ENCODE measurements at places on chromosomes 7 and 10. TPM values are rescaled to one million over a fixed set of nuclear protein-coding genes. Genes with fewer than 3 reads are reported as not detected.

Gene RAMP3
- polyA plus RNA-seq: 107 TPM

Gene ACTL6B
- polyA plus RNA-seq: not detected

Gene HHEX
- 13.8 TPM for polyA plus RNA-seq

Gene HTR7
- 0.16 TPM for polyA plus RNA-seq

Gene SBDS
- polyA plus RNA-seq: 64.7 TPM

Gene YAE1
- 10.4 TPM for polyA plus RNA-seq

Gene SNX13
- 6.5 TPM for polyA plus RNA-seq

Gene VAX1
- polyA plus RNA-seq: not detected

Gene GNGT1
- polyA plus RNA-seq: not detected

Gene NOS3
- polyA plus RNA-seq: 4.1 TPM

Gene ABCF2
- 11.3 TPM for polyA plus RNA-seq

Gene NKX1-2
- not detected for polyA plus RNA-seq

Gene TFEC
- 1.6 TPM for polyA plus RNA-seq

Gene CLDN4
- polyA plus RNA-seq: 0.77 TPM

Gene LUC7L2
- polyA plus RNA-seq: 50.2 TPM

Gene ZNF239
- 2.8 TPM for polyA plus RNA-seq

Gene LEP
- polyA plus RNA-seq: 10.3 TPM

Gene ST8SIA6
- 0.56 TPM for polyA plus RNA-seq

Gene THSD7A
- 1.9 TPM for polyA plus RNA-seq

Gene CABCOCO1
- not detected for polyA plus RNA-seq

Gene NT5C3A
- 28.3 TPM for polyA plus RNA-seq

Gene KAZALD1
- polyA plus RNA-seq: 1.2 TPM

All from adipose tissue (tissue), 3 donors.